ENCODE measurements at places on chromosomes 11 and 22.

GRCh38 chr22:25748140-25748539 lies 6.2 kb downstream of the MYO18B start:
- no peak for DNase-seq

DNA sequence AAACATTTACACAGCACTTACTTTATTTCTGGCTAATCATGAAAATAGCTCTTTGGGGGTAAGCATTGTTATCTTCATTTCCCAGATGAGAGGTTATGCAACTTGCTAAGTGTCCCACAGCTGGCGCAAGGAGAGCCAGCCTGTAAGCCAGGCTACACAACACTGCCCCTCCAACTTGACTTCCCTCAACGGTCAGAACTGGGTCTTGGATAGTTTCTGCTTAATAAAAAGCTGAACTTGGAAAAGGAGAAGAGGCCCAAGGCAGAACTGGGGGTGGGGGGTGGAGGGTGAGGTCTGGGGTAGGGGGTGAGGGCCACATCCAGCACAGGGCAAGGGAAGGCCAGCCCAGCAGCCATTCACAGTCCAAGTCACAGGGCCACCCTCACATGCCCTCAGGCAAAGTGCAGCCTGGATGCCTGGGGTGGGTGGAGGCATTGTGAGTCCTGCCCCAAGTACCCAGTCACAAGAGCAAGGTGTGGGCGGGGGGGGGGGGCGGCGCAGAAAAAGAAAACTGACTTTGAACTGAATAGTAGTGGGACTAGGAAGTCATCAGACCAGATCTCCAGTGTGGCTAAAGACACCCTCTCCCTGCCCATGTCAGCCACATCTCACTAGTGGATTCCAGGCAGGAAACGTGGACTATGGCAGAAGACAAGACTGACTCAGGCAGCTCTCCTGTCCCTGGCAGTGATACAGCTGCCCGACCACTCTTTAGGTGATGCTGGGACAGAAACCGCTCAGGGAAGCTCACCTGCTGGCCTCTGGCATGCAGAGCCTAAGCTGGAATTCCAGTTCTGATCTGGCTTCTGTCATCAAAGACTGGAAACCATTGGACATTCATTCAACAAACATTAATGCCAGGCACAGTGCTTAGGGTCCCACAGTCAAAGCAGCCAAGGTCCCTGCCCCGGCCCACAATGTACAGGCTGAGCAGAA lies 52.4 kb downstream of the PACSIN2 start:
- DNase-seq, result no peak

DNA sequence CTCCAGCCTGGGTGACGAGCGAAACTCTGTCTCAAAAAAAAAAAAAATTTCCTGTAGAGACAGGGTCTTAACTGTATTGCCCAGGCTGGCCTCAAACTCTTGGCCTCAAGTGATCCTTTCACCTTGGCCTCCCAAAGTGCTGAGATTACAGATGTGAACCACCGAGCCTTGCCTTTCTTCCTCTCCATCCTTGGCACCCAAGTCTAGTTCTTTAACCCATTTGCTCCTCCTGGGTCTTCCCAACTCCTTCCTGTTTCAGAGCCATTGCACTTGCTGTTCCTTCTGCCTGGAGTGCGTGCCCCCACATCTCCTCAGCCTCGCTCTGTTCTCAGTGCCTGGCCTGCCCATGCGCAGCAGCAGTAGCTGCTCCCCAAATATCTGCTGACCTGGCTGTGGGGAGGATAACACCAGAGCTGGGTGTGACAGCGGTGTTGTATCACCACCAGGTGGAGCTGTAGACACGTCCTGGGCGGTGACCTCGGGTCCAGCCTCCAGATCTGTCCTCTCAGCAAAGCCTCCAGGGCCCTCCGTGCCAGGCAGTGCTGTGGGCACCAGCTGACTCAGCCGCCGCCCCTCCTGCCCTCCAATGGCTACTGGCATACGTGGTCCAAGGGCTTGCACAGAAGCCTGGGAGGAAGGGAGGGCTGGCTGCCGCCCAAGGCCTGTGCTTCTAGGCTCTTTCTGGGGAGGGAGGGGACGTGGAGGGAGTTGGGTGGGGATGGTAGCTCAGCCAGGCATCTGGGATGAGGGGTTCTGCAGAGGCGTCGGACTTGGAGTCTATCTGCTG lies 22.0 kb downstream of the TEF start:
- peak; percentile 90 for DNase-seq

DNA sequence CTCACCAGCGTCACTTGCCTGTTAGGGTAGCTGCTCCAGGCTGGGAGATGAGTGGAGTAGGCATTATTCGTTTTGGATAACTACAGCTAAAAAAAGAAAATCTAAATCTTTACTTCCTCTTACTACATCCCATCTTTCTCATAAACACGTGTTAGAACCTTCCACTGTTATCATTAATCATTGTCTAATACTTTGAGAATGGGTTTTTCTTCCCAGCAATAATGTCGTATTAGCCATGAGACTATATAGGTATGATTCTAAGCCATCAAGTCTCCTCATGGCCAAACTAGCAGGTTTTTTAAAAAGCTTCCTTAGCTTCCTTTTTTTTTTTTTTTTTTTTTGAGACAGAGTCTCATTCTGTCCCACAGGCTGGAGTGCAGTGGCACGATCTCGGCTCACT lies 3.9 kb upstream of the TEF start:
- DNase-seq, result no peak

DNA sequence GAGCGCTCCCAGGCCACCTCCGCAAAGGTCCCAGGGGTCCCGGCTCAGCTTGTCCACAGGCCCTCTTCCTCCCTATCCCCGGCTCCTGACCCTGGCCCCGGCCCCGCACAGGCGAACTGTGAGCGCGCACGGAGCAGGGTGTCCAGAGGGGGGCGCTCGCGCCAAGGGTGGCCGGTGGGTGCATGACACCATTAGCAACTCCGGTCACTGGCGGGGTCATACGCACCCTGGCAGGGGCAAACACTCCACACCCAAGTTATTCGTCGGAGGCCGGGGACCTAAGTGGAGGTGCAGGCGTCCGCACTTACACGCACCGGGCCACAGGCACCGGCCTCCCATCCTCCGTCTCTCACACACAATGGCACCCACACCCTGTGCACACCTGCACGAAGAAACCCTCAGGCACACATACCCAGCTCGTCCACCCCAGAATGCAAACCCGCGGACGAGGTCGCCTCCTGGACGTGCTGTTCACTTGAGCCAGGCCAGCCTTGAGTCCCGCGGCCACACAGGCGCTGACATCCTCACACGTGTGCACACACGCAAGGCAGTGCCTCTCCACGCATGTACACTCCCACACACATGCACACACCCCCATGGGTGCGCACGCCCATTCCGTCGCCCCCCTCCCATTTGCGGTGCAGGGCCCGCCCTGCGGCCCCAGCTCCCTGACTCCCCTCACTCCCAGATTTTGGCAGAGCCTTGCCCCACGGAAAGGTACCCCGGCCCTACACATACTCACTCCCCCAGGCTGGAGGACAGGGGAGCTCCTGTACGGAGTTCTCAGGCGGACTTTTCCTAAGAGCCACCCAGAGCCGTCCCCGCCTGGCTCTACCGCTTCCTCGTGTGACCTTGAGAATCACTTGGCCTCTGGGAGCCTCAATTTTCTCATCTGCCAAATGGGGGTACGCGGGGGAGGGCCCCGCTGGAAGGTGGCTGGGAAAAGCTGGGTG lies at the start of gene RASGRP2:
RASGRP2 (minus strand) TSS at position 552 of the 953 bp plus-strand sequence. CDS start 1,276 bp downstream, outside the sequence.
- DNase-seq, result no peak

GRCh38 chr22:30953206-30953605 lies 15.4 kb downstream of the MORC2 start:
- DNase-seq, result no peak

GRCh38 chr11:57391111-57391510 lies 661 bp upstream of the PRG2 start:
- DNase-seq, result no peak

DNA sequence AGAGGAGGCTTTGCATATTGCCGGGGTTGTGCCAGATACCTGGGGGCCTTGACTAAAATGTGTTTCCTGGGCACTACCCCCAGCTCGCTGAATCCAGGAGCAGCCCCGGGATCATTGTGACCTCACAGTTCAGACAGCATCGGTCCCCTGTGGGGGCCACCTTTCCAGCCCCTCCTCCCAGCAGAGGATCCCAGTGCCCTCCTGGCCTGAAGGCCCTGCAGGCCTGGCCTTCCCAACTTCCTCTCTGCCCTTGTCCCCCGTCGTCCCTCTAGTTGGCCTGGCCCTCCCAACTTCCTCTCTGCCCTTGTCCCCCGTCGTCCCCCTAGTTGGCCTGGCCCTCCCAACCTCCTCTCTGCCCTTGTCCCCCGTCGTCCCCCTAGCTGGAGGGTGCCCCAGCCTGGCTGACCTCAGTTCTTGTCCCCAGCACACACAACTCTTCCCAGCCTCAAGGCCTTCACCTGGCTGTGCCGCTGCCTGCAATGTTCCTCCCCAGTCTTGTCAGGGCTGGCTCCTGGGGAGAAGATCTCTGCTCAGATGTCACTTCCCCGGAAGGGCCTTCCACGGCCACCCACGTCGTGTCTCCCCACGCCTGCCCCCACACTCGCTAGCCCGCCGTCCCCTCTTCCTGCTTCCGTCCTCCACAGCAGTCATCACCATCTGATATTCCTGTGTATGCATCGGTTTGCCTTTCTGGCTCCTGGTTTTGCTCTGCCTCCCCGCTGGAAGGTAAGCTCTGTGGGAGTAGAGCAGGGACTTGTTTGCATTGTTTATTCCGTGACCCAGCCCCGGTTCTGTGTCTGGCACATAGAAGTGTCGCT lies 12.6 kb upstream of the ANO1 start:
- no peak for DNase-seq

DNA sequence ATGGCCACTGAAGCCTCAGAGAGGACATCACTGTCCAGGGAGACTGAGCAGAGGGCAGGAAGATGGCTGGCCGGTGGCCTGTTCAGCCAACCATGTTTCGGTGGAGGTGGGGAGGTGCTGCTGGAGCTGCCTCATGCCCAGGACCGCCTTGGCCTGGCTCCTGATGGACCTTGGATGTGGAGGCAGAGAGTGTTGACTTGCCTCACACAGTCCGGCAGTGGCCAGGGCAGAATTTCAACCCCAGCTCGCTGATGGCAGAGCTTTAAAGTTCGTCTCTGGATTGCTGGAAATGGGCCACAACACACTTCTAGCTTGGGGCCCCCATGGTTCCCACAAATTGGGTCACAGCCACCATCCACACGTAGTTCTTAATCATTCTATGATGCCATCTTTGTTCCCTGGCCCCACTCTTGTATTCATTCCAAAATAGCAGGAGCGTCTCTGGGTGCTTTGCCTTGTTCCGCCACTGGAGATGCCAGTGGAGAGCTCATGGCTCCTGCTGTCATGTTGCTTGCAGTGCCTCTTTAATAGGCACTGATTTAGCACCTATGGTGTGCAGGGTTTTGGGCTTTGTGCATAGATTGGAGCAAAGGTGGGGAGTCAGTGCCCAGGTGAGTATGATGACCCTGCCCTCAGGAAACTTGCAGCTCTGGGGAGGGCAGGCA lies 5.6 kb downstream of the MAPK8IP1 start:
- DNase-seq, result no peak

GRCh38 chr11:111366560-111367410 lies 12.3 kb downstream of the POU2AF1 start:
- DNase-seq, result no peak

DNA sequence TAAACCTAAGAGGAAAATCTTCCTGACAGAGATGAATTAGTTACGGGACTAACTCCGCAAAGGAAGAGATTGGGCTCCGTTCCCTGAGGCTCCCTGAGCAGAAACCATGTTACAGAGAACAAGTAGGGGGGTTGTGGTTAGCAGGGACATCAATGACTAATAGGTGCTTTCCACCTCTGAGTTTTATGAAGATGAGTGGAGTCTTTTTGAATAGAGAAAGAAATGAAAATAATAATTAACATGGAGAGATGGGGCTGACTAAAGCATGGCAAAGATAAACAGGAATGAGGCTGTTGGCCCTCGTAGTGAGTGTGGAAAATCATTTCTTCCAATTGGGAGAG lies 47.5 kb upstream of the PICALM start:
- peak; percentile 97 for DNase-seq

DNA sequence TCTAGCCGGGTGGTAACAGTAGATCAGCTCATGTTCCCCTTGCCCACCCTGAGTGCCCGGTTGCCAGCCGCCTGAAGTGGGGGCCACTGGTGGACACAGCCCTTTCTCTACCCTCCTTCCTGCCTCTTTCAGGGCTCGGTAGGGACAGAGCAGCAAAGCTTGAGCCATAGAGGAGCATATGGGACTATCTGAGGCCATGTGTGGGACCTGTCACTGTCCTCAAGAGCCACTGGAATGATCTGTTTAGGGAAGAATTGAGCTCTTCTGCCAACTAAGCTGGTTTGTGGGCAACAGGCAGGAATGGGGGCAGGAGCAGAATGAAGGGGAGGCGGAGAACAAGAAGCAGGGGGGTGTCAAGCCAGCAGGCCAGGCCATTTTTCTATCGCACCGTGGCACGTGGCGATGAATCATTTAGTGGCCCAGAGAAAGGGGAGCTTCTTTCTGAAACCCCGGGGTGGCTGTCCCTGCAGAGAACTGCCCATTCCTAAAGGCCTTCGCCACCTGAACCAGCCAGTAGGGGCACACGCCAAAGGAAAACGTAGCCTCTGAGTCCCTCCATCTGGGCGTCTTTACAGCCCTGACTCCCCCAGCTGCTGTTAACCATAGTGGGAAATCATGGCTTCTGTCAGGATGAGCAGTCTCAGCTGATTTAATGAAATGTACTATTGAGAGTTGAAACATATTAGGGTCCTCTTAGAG lies 8.8 kb downstream of the ASPHD2 start:
- no peak for DNase-seq

- no peak for DNase-seq
These were observed 320.0 kb upstream of the LRRC4C start for GRCh38 chr11:41779401-41779960.

DNA sequence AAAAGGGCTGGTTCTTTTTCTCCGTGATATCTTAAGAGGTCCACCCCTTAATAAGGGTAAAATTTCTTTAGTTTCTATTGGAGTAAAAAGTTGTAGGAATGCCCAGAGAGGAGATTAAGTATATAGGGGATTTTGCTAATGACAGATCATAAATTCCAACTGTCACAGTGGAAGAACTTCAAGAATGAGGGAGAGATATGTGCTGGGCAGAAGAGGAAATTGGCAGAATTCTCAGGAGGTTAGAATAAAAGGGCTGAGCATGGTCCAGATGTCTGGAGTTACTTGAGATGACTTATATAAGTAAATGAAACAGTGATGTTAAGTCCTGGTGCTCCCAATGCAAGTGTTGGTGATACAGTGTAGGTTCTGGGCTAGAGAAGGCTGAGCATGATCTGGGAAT lies 417.6 kb upstream of the ARHGAP42 start:
- DNase-seq, result no peak

- DNase-seq, result no peak
These were observed 16.8 kb upstream of the YWHAH start for GRCh38 chr22:31927562-31927961.

GRCh38 chr11:13962562-13963168 lies at the start of gene SPON1:
TSS of gene SPON1 (plus strand) at chr11:13962723. CDS start at chr11:13962905, 182 bp downstream.
- no peak for DNase-seq

GRCh38 chr11:18091731-18092130 lies 14.2 kb downstream of the SAAL1 start:
- no peak for DNase-seq

- no peak for DNase-seq
These were observed 3.1 kb downstream of the LAMTOR1 start for GRCh38 chr11:72100009-72100408.

- no peak for DNase-seq
These were observed 389.3 kb downstream of the KCNA4 start for GRCh38 chr11:29627541-29627940.
